ENCODE measurements at places on chromosomes 1 and 21. TPM values are rescaled to one million over a fixed set of nuclear protein-coding genes. Genes with fewer than 3 reads are reported as not detected.
A peak's percentile ranks its signal among the peaks of the same experiment; 100 is the strongest.

DNA sequence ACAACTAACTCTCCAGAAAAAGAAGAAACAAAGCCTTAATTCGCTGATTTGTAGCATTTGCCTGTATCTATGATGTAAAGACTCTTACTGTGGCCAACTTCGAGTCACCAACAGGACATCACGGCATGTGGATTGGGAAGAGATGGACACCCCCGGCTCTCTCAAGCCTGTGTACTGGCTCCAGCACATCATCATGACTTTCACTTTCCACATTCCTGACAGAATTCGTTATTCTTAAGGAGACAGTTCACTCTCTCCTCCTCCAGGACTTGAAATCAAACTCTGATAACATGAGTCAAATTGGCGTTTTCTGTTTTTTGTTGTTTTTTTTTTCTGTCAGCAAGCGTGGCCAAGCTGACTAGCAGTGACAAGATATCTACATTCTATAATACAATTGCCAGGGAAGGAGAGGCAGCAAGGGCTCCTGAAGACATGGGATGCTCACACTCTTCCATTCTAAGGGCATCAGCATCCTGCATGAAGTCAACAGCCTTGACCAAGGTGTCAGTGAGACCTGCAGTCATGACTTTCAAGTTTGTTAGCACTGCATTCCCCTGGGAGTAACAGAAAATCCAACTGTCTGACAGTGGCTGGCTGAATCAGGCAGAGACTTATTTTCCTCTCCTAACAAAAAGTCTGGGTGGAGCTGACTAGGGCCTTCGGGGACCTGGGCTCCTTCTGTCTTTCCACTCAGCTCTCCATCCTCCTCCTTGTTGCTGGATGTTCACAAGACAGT lies 13.3 kb upstream of the TRAF3IP3 start:
- no peak for DNase-seq

KRTAP19-1 gene
- total RNA-seq = not detected

DNA sequence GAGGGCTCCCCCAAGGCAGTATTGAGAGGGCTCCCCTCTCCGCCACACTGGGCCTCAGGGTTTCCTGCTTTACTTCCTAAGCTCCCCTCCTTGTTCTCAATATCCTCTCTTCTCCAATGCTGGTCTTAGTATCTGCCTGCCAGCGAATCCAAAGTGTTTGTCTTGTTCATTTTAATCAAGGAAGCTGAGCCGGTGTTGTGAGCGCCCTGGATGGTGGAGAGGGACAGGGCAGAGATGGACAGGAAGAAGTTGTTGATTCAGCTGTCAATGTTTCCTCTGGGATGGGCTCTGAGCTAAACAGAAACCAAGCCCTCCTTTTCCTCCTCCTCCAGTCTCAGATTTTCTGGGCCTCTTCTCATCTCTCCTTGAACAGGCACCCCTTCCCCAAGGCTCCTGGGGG lies 5.4 kb downstream of the OLFML3 start:
- no peak for DNase-seq

DNA sequence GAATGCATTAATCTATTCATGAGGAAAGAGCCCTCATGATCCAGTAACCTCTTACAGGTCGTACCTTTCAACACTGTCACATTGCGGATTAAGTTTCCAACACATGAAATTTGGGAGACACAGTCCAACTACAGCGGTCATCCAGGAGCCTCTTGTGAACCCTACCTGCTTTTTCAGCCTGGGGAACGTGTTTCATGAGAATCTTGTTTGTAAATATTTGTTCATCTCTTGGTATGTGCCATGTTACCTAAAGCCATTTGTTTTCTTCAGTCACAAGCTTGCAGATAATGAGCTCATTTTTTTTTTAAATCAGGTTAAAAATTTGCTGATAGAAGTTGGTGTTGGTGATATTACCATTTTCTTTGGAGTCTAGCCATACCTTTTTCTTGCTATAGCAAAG lies 37.2 kb upstream of the PDC start:
- DNase-seq = no peak

DNA sequence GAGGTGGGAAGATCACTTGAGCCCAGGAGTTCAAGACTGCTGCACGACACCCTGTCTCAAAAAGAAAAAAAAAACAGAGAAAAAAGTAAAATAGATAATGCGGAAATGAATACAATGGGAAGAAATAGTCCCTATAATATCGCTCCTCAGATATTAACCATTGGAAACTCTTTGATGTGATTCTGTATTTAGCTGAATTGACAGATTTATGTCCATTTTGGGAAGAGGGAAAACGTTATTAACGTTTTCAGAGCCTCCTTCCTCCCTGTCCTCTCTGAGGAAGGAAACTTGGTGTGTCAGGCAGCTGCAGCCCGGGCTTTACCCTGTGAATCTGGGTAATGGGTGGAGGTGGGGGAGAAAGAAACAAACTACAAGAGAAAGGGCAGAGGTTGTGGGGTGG lies 61.6 kb upstream of the ECE1 start:
- no peak for DNase-seq

DNA sequence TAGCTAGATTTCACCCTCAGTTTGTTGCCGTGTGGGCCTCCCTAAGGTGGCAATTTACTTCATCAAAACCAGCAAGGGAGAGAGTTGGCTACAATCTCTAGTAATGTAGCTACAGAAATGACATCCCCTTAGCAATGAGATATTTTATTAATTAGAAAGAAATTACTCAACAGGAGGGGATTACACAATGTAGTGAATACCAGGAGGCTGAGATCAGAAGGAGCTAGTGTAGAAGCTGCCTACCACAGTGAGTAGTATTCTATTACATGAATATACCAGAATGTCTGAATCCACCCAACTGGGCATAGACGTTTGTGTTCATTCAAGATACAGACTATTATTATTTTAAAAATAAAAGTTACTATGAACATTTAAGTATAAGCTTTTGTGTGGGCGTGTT lies 868.2 kb upstream of the CXADR start:
- DNase-seq = no peak

CTXND2 gene
- total RNA-seq = not detected

GRCh38 chr1:35223084-35223630 lies 30.2 kb upstream of the SFPQ start:
- no peak for DNase-seq

- DNase-seq = peak; percentile 74
Observed at GRCh38 chr1:221667504-221667903, 74.4 kb downstream of the DUSP10 start.

Measured in PC-3 (cell line).